ENCODE measurements at places on chromosomes 12 and 14.
A peak's percentile ranks its signal among the peaks of the same experiment; 100 is the strongest.

GRCh38 chr12:77239617-77240016 is 174.2 kb upstream of the E2F7 start:
- no peak for DNase-seq

DNA sequence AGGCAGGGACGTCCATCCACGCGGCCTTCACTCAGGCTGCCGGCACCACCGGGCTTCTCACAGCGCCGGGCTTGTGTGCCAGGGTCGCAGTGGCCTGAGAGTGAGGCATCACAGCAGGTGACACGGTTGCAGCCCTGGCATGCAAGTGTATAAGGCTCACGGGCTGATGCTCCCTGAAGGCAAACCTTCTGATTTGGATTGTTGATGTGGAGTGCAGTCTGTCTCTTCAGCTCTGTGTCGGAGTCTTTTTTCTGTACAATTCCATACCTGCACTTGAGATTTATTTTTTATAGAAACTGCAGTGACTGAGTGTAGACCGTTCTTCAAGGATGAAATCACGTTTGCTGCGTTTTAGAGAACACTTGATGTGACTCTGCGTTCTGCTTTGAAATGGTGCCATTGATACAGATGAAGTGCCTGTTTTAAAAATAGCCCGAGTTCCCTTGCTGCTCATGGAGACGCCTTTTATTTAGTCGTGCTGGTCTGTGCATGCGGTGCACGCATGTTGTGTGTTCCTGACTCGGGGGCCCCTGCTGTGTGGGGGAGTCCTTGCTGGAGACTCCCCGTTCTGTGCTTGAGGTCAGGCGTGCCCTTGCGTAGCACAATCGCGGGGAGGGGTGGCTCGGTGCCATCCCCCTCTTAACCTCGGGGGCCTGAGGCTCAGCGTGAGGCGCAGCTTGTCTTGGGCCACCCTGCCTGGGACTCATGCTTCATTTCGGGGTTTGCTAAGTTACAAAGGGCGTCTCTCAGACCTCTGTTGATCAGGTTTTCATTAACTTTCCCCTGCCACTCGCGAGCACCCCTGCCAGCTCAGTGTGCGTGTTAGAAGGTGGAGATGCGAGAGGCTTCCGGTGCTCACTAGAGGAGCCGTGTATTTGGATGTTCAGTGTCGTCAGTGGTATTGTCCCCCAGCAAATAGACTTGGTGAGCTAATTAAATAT is 21.6 kb upstream of the AMN start:
- no peak for DNase-seq

- no peak for DNase-seq
These were observed 292.7 kb downstream of the LRFN5 start for GRCh38 chr14:41899416-41899815.

GRCh38 chr14:103891667-103892215 is 36.5 kb upstream of the TDRD9 start:
- no peak for DNase-seq

DNA sequence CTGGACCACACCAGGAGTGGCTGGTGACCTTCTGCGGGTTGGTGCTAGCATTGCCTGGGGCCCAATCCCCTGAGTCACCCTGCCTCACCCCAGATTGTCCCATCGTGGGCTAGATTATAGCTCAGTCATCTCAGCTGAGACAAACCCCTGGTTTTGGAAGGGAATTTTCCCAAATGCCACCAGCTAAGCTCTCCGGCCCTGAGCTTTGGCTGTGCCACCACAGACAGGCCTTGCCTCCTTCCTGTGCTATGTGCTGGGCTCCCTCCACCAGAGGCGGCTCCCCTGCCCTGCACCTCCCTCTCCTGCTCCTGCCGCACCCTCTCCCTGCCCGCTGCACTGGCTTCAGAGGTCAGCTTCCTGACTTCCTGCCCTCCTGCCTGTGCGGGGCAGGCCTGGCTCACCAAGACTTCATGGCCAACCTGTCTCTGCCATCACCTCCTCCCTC is 196.3 kb downstream of the TSPAN9 start:
- no peak for DNase-seq

DNA sequence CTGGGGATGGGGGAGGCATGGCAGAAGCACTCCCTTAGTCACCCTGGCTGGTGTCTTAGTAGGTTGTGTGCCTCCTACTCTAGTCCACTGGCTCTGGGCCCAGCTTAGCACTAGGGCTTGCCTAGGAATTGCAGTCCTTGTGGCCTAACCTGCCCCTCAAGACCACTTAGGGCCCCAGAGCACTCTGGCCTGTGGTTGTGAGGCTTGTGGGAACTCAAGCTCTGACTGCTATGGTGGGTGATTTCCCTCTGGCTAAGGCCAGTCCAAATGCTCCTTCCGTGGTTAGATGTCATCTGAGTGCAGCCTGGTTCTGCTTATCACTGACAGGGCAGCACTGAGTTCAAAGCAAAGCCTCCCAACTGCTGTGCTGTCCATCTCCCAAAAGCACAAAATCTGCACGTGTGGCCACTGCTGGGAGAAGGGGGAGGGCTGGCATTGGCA is 20.2 kb downstream of the FGD4 start:
- no peak for DNase-seq

- no peak for DNase-seq
These were observed 53.5 kb downstream of the NTF3 start for GRCh38 chr12:5485454-5485853.

DNA sequence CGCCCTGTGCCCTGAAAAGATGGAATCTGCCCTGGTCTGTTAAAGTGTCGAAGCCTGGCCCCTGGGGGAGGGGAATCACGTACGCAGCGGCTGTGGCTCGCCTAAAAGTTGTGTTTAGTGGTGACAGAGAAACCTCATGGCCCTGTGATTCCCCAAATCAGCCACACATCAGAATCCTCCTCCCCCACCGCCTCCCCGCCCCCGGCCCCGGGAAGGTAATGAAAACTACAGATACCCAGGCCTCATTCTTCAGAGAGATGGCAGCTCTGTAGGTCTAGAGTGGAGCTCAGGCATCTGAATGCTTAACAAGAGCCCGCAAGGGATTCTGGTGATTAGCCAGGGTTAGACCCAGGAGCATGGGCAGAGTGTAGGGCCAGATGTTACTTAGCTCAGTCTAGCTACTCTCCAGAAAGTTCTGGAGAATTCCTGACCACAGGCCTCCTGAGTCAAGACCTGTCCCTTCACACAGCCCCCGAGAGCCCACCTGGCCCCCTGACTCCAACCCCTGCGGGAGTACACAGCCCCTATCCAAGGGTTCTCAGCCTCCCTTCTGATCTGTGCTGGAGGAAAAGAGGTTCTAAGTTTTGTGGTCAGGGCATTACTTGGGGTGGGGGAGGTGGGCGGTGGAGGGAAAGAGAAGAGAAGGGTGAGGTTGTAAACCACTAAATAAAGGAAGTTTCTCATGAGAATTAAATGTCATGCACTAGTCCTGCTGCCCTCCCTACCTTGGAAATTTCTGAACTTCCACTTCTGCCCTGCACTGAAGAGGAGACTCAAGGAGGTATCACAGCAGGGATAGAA is 114.8 kb downstream of the PLXNC1 start:
- DNase-seq = peak; percentile 18

GRCh38 chr12:108390495-108391203 is 51.5 kb upstream of the CMKLR1 start:
- no peak for DNase-seq

DNA sequence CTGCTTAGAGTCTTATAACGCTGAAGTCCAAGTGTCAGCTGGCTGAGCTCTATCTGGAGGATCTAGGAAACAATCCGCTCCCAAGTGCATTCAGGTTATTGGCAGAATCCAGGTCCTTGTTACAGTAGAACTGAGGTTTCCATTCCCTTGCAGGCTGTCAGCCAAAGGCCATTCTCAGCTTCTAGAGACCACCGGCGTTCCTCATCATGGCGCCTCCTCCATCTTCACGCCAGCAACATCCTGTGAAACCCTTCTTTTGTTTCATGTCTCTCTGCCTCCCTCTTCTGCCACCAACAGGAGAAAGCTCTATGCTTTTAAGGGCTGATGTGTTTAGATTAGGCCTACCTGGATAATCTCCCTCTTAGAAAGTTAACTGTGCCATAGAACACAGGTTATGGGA is 133.0 kb upstream of the RASSF8 start:
- DNase-seq = no peak

DNA sequence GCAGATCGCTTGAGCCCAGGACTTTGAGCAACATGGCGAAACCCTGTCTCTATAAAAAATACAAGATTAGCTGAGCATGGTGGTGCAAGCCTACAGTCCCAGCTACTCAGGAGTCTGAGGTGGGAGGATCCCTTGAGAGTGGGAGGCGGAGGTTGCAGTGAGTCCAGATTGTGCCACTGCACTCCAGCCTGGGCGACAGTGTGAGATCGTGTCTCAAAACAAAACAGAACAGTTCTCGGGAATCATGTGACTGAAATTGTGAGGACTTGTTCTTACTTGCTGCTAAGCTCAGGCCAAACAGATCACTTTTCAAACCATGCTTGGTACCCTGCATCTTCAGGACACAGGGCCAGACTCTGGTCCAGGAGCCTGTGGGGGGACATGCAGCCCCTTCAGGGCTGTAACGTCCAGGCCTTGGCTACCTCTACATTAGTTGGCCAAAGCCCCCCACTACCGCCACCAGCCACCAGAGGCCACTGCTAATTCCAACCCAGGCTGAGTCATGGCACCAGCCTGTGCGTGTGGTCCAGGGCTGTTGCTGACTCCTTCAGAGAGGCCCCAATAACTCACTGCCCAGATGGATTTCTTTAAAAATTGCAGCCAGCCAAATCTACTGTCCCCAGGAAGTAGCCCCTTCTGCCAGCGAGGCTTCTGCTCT is 33.4 kb upstream of the SYNDIG1L start:
- no peak for DNase-seq

DNA sequence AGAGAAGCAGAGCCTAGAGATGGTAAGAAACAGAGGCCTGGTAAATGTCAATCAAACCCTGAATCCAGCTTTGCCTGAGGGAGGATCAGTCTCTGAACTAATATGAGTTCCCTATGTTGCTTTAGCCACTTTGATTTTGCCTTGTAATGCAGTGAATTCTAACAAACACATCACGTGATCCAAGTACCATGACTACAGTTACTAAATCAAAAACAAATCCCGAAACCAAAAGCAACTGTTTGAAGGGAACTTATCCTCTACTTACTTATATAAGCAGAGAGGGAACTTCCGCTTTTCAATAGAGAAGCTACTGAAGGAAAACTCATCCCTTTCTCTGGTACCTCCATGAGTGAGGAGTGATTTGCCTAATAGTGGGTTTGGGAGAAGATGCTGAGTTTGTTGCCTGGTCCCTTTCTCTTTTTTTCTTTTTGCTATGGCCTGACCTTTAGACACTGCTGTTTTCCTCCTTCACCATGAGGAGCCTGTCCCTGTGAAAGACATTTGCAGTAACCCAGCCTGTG is 7.7 kb upstream of the PPTC7 start:
- no peak for DNase-seq

GRCh38 chr12:115013236-115013981 is 329.4 kb upstream of the TBX3 start:
- no peak for DNase-seq

DNA sequence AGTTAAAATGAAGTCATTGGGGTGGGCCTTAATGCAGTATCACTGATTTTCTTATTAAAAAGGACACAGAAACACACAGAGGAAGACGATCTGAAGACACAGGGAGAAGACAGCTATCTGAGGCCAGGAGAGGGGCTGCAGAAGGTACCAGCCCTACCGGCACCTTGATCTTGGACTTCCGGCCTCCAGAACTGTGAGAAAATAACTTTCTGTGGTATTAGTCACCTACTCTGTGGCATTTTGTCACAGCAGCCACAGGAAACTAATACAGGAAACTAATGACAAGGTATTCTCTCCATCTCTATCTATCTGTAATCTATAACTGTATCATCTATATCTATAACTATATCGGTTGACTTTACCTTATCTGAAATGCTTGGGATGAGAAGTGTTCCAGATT is 1149.5 kb downstream of the BCL11B start:
- no peak for DNase-seq

- no peak for DNase-seq
These were observed 19.2 kb downstream of the VDR start for GRCh38 chr12:47885566-47885965.

GRCh38 chr12:13135371-13136178 is 32.1 kb upstream of the GSG1 start:
- no peak for DNase-seq

DNA sequence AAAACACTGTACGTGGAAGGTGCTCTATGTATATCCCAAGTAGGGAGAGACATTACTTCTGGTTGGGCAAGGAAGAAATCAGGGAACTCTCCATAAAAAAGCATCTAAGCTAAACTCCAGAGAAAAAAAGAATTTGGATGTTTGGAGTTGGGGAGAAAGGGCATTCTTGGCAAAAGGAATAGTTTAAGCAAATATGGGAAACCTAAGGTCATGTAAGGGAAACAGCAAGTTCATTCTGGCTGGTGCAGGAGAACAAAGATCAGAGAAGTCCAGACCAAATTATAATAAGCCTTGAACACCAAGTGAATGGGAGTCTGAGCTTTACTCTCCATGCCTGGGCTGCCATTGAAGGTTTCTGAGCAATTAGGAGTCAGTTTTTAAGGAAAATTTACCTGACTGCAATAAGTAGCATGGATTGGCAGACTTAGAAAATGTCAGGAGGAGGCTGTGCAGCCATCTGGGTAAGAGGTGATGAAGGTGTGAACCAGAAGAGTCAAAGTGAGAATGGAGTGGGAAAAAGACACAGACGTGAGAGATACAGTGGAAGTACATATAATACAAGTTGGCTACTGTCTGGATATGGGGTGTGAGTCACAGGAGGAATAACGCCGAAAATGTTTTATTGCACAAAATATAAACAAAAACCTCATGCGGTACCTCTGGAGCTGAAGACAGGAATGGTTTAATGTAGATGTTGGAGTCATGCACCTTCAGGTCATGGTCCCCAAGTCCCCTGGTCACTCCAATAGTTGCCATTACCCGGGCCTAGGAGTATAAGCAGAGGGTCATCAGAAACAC is 222.6 kb downstream of the MON2 start:
- no peak for DNase-seq

GRCh38 chr12:64229240-64229639 is 7.1 kb upstream of the KICS2 start:
- DNase-seq = no peak

GRCh38 chr14:34733245-34733644 is 18.9 kb upstream of the CFL2 start:
- no peak for DNase-seq

DNA sequence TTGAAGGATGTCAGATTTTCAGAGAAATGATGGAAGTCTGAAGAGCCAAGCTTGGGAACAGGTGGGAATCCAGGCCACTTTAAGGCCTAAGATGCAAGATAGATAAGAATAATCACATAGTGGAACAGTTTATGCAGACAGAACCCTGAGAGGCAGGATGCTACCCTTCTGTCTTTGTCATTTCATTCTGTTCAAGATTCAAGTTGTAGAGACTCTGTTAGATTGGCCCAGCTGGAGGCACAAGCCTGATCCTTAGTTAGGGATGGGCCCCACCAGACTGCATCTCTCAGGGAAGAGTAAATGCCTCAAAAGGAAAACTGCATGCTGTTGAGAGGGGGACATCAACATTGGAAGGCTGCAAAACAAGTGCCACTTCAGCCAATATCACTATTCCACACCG is 287.0 kb downstream of the PCNX1 start:
- no peak for DNase-seq

GRCh38 chr12:41460906-41461305 is 272.8 kb downstream of the PDZRN4 start:
- DNase-seq = no peak

- no peak for DNase-seq
These were observed 173.9 kb downstream of the CACNA1C start for GRCh38 chr12:2226641-2227040.
